ENCODE measurements at places on chromosomes 12 and 14. TPM values are rescaled to one million over a fixed set of nuclear protein-coding genes. Genes with fewer than 3 reads are reported as not detected.

GRCh38 chr14:72608391-72609204 lies 285.3 kb downstream of the DPF3 start:
- H3K4me3 ChIP-seq = no peak overlapping the region
- H3K36me3 ChIP-seq = no peaks in the 10 kb centered on the region
- no peaks in the 10 kb centered on the region for H3K4me1 ChIP-seq

DNA sequence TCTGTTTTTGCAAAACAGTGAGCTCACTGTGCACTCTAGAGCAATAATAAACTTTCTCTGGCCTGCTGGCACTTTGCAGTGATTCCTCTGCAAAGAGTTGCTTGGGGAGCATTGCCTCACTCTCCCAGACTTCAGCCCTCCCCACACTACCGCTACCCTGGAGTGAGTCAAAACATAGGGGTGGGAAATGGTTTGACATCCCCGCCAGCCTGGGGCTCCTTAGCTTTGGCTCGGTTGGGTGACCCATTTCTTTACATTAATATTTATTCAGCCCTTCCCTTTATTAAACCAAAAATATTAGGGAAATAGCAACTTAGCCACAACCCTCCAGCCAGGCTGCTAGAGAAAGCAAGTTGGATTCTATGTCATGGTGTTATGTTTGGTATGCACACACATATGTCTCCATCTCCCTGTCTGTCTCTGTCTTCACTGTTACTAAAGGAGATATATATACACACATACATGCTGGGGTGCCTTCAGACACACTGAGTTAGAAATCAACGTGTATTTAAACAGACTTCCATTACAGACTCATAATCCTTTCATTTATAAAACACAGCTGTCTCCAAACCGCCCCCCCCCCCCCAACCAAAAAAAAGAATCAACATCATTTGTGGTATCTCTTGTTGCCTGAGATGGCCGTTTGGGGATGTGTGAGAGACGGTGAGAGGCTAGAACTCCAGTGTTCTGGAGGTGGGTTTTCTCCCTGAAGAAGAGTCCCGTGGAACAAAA lies 3.4 kb upstream of the IRF2BPL start:
- no peaks in the 10 kb centered on the region for H3K36me3 ChIP-seq
- peaks cover 32% of the 10 kb centered on the region for H3K4me1 ChIP-seq
- H3K4me3 ChIP-seq = no peak overlapping the region
- H3K27ac ChIP-seq = peak overlapping the region; percentile 93
- no peaks in the 10 kb centered on the region for H3K27me3 ChIP-seq
- no peak for DNase-seq

DNA sequence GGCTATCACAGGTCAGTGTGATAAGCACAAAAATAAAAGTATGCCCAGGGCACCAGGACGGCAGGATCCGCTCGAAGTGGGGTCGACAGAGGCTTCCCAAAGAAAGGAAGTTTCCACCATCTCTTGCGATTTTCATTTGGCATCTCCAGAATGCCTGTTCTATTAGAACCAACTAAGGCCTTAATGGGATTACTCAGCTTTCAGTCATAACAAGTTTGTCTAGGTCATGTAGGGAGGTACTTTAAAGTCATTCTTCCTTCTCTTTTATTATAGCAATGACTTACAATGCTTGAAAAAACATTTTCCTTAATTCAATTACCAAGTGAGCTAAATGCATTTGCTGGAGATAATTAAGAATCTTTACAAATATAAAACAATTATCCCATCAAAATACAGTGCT lies 83.6 kb upstream of the DIO3 start:
- no peak overlapping the region for H3K4me3 ChIP-seq
- H3K36me3 ChIP-seq = no peaks in the 10 kb centered on the region
- no peak for DNase-seq
- H3K27ac ChIP-seq = peak overlapping the region; percentile 64
- no peaks in the 10 kb centered on the region for H3K27me3 ChIP-seq
- H3K4me1 ChIP-seq = peaks cover 14% of the 10 kb centered on the region

DNA sequence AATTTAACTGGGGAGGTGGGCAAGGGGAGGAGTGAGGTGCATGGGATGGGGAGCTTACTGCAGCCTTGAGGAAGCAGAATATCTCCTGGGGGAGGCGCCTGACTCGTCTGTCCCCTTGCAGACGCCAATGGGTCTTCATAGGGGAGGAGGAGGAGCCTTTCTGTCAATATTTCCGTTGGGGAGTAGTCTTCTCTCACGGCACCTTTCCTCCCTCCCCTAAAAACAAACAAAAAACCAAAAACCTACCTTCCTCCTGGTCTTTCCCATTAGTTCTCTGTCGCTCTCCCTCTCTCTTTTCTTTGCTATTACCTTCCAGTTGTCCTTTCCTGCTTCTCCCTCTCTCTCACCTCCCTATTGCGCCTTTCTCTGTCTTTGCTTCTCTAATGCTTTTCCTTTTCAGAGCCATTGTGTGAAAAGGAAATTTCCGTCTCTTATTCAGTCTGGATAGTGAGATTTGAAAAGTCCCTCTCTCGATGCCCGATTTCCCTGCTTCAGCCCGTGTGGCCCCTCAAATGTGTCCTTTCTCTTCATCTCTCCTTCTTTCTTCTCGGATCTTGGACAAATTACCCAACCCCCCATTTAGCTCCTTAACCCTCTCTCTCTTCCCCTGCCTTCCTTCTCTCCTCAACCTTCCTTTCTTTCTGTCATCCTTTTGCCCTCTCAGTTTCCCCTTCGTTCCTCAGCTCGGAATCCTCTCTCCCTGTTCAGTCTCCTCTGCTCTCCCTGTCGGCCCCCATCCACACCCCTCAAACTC lies 5.9 kb downstream of the GPR84 start:
- peak; percentile 20 for DNase-seq
- no peak overlapping the region for H3K27ac ChIP-seq
- no peaks in the 10 kb centered on the region for H3K27me3 ChIP-seq
- H3K4me1 ChIP-seq = peaks cover 11% of the 10 kb centered on the region

- H3K27me3 ChIP-seq = no peaks in the 10 kb centered on the region
- no peak overlapping the region for H3K27ac ChIP-seq
- H3K4me1 ChIP-seq = no peaks in the 10 kb centered on the region
- DNase-seq = no peak
- H3K4me3 ChIP-seq = no peak overlapping the region
- H3K36me3 ChIP-seq = no peaks in the 10 kb centered on the region
Measured at GRCh38 chr12:41656454-41656853, 468.3 kb downstream of the PDZRN4 start.

- no peaks in the 10 kb centered on the region for H3K4me1 ChIP-seq
- no peak for DNase-seq
- H3K27me3 ChIP-seq = no peaks in the 10 kb centered on the region
- H3K36me3 ChIP-seq = peaks cover 1% of the 10 kb centered on the region
- no peak overlapping the region for H3K27ac ChIP-seq
- no peak overlapping the region for H3K4me3 ChIP-seq
Measured at GRCh38 chr14:73935666-73936065, 14.2 kb downstream of the FAM161B start.

DNA sequence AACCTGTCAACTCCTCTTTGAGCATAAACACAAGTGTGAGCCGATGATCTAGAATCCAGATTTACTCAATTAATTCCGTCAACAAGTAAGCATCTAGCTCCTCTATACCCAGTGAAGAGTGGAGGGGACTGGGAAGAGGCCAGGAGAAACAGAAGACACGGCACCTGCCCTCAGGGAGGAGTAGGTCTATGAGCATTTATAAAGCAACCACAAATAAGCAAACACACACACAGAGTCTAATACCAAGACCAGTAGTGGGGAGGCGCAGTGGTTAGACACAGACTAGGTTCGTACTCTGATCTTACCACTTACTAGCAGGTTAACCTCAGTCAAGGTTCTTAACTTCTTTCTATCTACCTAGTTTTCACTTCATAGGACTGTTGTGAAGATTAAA lies 5.9 kb upstream of the FOXN3 start:
- no peaks in the 10 kb centered on the region for H3K27me3 ChIP-seq
- H3K4me3 ChIP-seq = no peak overlapping the region
- no peaks in the 10 kb centered on the region for H3K36me3 ChIP-seq

GRCh38 chr12:94750864-94751263 lies 100.5 kb upstream of the TMCC3 start:
- peaks cover 6% of the 10 kb centered on the region for H3K4me1 ChIP-seq
- no peaks in the 10 kb centered on the region for H3K36me3 ChIP-seq
- H3K4me3 ChIP-seq = no peak overlapping the region
- no peak for DNase-seq
- H3K27me3 ChIP-seq = no peaks in the 10 kb centered on the region

- no peaks in the 10 kb centered on the region for H3K4me1 ChIP-seq
- no peak for DNase-seq
- no peaks in the 10 kb centered on the region for H3K36me3 ChIP-seq
- H3K4me3 ChIP-seq = no peak overlapping the region
- H3K27ac ChIP-seq = no peak overlapping the region
- H3K27me3 ChIP-seq = no peaks in the 10 kb centered on the region
Measured at GRCh38 chr12:9880532-9881078, 684 bp upstream of the KLRF2 start.

- peaks cover 2% of the 10 kb centered on the region for H3K36me3 ChIP-seq
- no peak overlapping the region for H3K4me3 ChIP-seq
- no peak for DNase-seq
- H3K27me3 ChIP-seq = no peaks in the 10 kb centered on the region
Measured at GRCh38 chr12:1769809-1770494, 50.4 kb upstream of the LRTM2 start.

- no peak overlapping the region for H3K27ac ChIP-seq
- H3K27me3 ChIP-seq = no peaks in the 10 kb centered on the region
- peaks cover 3% of the 10 kb centered on the region for H3K36me3 ChIP-seq
- H3K4me3 ChIP-seq = no peak overlapping the region
- DNase-seq = no peak
Measured at GRCh38 chr12:69512820-69513219, 42.6 kb downstream of the FRS2 start.

DNA sequence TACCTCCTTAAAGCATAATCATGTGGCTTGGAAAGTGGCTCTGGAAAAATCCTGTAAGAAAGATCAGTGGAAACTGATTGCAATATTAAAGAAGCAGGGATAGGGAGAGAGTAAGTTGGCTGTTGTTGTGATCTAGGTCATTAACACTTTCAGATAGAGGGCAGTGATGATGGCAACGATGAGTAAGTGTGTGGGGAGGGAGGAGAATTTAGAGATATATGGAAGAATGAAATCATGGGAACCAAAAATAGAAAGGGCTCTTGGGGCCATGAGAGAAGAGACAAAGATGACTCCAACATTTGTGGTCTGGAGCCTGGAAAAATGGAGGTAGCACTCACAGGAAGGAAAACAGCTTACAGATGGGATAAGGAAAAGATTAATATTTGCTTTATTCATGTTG lies 23.3 kb downstream of the SNRPF start:
- no peaks in the 10 kb centered on the region for H3K36me3 ChIP-seq
- no peak for DNase-seq
- no peaks in the 10 kb centered on the region for H3K4me1 ChIP-seq

DNA sequence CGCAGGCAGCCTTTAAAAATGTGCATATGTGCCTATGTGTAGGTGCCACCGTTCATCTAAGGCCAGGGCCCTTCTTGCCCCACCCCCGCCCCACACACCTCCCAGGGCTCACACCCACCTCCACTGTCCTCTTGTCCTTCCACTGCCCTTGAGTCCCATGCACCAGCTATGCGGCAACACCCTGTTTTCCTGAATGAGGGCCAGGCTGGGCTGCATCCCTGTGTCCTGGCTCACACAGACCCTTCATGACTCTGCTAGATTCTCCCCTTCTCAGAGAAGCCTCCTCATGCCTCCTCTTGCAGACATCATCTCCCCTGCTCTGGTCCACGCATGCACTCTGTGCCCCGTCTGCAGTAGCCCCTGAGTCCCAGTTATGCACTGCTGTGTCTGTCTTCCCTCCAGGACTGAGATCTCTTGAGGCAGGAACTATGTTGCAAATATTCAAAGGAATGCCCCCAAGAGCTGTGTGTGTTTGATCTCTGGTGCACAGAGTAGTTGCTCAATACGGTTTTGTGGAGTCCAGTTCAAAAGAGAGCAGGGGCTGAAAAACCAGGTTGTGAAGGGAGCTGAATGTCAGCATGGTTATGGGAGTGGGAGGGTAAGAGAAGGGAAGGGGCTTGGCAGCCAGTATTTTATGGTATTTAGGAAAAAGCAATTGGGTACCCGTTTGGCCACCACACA lies 47.3 kb upstream of the ESRRB start:
- no peaks in the 10 kb centered on the region for H3K27me3 ChIP-seq
- no peaks in the 10 kb centered on the region for H3K36me3 ChIP-seq
- no peak overlapping the region for H3K4me3 ChIP-seq
- H3K4me1 ChIP-seq = no peaks in the 10 kb centered on the region

- no peaks in the 10 kb centered on the region for H3K4me1 ChIP-seq
- H3K4me3 ChIP-seq = no peak overlapping the region
- DNase-seq = no peak
Measured at GRCh38 chr14:90924621-90925340, 108.6 kb upstream of the TTC7B start.

DNA sequence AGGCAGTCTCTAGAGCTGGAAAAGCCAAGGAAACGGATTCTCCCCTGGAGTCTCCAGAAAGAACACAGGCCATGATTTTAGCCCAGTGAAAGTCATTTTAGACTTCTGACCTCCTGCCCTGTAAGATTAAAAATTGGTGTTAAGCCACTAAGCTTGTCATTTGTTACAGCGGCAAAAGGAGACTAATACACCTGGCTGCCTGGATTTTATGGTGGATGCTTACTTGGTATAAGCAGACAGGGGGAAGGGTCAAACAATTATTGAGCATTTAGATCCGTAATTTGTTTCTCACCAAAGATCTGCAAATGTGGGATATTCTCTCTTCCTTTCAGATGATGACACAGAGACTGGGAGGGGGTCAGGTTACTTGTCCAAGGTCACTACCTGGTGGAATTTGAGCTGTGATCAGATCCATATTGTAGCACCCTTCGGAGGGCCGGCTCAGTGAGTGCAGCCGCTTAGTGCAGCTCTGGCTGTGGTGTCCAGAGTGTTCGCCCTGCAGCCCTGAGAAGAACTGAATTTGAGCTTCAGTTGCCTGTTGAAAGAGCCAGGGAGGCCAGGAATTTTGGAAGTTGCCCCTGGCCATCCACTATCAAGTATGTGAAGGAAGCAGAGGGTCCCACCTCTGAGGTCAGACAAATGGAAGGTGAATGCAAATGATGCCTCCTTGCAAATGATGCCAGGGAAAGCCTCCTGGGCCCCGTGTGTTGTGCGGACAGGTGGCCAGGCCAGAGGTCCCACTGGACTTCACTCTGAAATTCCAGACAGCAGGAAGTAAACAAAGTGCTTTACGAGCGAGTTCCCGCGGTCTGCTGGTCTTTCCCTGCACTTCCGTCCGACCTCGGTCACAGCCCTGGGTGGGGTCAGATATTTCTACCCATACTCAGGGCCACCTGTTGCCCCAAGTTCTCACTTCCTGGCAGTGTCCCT lies 15.1 kb downstream of the GLRX5 start:
- H3K27ac ChIP-seq = peak overlapping the region; percentile 15
- no peaks in the 10 kb centered on the region for H3K27me3 ChIP-seq
- DNase-seq = no peak
- H3K36me3 ChIP-seq = no peaks in the 10 kb centered on the region
- H3K4me1 ChIP-seq = no peaks in the 10 kb centered on the region

Gene PLEKHD1
- 0.50 TPM for total RNA-seq

Gene SLC7A8
- total RNA-seq = 28.9 TPM

Gene ARHGAP9
- 0.75 TPM for total RNA-seq

Gene LRFN5
- not detected for total RNA-seq

Gene NUAK1
- total RNA-seq = 3.7 TPM
